Epithelial cell of esophagus (primary cell): ENCODE measurements at places on chromosomes 7 and 10.
A peak's percentile ranks its signal among the peaks of the same experiment; 100 is the strongest.

DNA sequence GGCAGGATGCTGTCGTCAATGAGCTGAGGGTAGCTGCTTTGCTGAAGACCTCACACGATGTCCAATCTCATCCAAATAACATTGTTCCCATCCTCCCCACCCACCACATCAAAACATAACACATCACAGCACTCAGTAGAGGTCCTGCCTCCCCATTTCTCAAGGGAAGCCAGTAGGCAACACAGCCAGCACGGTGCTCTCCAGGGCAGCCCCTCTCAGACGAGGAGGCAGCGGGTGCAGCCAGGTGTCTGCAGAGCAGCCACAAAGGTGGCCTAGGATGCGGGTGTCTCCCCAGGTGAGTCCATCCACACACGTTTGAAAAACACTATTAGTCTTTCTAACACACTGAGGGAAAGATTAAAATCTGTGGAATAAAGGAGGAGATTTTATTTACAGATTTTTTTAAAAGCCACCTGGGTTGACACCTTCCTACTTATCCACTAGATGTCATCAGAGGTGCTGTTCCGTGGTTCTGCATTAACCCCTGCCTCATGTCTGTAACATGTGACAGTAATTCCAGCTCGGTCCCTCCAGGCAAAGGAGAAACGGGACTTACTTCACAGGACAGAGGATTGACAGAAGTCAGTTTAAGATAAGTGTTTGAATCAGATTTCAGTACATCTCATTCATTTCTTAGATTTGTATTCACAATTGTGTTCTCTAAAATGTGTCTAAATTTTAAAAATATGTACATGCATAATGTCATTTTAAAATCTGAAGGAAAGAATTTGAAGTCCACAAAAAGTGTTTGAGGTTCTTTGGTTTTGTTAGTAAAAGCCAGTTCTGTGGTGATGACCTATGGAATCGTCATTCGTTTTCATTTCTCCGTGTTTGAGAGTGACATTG is 68.0 kb downstream of the LANCL2 start:
- peak; percentile 73 for DNase-seq

- DNase-seq, result peak; percentile 61
These were observed 222.1 kb downstream of the GLI3 start for GRCh38 chr7:42014625-42015618.

GRCh38 chr7:120054376-120055100 is 218.4 kb upstream of the KCND2 start:
- DNase-seq, result peak; percentile 95

DNA sequence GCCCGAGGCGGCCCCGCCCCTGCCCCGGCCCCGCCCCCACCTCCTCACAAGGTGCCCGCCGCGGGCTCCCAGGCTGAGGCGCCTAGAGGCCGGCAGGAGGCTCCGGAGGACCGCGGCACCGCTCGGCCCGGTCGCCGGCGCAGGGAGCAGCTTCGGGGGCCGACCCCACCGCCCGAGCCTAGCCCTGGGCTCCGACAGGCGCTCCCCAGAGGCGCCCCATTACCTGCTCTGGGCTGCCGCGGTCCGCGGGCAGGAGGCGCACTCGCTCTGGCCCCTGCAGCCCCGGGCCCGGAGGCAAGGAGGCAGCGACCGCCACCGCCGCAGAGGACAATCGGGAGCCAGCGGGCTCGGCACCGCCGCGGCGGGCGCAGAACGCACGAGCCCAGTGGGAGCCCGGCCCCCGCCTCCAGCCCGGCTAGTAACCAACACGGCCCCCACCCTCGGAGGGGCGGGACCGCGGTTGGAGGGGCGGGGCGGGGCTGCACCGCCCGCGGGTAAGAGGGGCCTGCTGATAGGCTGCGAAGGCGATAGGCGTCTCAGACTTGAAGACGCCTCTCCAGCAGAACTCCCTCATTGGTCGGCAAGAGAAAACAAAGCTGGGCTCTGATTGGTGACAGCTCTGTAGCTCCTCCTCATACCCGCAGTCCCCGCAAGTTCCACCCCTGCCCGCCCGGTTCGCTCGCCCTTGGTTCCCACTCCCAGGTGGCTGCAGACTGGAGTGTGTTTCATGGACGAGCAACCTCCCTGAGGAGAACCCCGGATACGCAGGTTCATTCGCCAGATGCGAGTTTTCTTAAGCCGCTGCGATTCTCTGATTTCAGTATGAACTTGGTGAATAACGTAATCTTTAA is at the start of gene MPP7:
TSS of gene MPP7 (minus strand) at position 427 of the 851 bp plus-strand sequence. CDS start 64,460 bp downstream, outside the sequence.
- DNase-seq, result peak; percentile 99
